ENCODE measurements at places on chromosomes 7 and 10.

DNA sequence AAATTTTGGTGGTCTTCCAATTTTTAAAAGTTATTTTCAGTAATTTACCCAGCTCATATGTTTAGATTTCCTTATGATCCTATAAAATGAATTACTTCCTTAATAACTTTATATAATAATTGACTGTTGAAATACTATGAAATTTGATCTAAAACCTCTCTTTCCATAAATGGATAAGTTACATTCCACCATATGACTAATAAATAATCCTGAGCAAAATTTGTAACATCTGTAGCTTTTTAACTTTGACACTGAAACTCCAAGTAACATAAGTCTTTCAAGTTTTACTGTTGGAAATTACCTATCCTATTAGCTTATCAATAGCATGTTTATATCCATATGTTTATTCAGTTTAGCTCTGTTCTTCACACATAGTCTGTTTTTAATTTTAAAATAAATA lies 85.3 kb downstream of the HECTD2 start:
- no peak for DNase-seq

- DNase-seq = no peak
Measured at GRCh38 chr10:89556600-89556999, 21.2 kb upstream of the SLC16A12 start.

- DNase-seq = no peak
Measured at GRCh38 chr10:62620491-62620890, 184.0 kb upstream of the ADO start.

DNA sequence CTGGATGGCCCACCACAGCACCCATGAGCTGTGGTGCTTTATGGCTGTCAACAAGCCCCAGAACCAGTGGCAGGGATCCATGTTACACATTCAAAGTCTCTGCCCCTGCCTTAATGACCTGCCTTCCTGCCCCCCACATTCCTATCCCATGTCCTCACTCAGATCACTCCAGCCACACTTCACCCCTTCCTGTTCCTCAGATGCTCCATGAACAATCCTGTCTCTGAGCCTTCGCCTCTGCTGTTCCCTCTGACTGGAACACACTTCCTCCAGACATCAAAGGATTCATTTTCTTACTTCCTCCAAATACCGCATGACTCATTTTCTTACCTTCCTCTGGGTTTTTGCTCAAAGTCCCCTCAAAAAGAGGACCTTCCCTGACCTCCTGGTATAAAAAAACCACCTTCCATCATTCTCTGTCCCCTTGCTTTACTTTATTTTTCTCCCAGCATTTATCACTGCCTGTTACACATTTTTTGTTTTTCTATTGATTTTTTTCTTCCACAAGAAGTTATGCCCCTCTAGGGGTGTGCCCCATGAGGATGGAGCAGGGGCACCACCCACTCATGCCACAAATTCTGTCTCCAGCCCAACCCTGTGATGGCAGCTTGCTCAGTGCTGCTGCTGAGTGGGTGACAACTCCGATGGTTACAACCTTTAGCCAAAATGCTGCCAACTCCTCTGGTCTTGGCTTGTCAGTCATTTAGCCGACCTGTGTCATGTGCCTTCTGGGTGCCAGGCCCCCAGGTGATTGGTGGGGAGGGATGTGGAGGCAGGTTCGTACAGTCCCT lies 18.2 kb downstream of the COL13A1 start:
- no peak for DNase-seq

DNA sequence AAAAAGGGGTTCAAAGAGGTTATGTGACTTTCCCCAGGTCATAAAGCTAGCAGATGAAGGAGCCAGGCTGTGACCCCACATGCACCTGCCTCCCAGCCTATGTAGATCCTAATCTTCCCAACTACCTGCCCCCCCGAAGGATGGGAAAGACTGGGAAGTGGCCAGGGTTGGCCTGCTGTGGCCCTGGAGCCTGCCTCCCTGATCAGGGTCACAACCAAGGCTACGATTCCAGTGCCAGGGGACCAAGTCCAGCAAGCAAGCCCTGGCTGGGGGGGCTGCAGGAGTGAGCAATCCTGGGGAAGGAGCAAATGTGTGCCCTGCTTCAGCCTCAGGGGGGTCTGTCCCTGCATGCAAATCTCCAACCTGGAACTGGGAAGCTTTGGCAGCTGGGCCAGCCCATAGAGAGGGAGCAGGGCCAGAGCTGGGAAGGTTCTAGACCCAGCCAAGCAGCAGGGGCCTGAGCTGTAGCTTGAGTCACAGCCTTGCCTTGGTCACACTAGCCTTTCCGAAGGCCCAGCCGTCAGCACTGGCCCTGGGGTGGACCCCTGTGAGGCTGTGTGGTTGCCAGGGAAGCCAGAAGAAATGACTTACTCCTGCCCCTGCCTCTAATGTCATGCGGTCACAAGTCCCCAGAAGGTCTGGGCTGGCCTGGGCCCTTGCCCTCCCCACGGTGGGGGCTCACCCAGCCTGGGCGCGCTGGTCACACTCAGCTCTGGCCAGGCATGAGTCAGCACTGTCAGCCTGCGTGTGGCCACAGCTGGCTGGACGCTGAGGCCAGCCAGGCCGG lies 96.4 kb upstream of the ZMIZ1 start:
- no peak for DNase-seq

DNA sequence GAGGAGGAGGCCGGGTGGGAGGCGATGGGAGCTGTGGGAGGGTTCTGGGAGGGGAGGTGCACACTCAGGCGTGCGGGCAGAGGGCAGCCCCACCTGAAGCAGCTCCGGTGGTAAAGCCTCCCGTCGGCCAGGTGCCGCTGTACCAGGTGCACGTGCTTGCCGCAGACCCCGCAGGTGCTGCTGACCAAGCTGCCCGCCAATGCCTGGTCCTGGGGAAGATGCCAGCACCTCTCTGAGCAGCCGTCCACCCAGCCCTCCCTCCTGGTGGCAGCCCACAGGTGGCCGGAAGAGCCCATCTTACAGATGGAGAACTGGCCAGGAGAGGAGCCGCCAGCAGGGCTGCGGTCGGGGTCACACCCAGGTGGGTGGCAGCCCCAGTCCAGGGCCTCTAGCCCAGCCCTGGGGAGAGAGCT lies 12.6 kb downstream of the MICALL2 start:
- no peak for DNase-seq

- DNase-seq = no peak
Measured at GRCh38 chr7:143015084-143015483, 11.8 kb downstream of the OR9A2 start.

GRCh38 chr7:133668296-133669060 lies 415.6 kb downstream of the EXOC4 start:
- DNase-seq = no peak

GRCh38 chr7:47932016-47932415 lies 16.2 kb downstream of the PKD1L1 start:
- no peak for DNase-seq

DNA sequence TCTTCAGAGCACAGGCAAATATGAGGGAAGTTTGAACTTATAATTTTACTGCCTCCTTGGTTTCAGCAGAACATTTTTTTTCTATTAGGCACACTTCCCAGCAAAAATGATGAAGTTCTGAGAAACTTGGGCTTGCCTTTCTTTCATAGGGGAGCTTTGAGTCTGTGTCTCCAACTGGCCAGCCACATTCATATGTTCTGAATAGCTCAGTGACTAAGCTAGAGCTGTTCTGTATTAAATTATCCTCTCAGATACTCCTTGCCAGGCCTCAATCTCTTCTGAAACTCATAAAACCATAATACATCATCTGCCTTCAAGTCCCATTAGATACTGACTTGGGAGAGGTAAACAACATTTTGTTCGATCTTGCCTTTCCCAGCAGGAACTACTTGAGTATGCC lies 476.5 kb downstream of the GPAM start:
- DNase-seq = no peak

DNA sequence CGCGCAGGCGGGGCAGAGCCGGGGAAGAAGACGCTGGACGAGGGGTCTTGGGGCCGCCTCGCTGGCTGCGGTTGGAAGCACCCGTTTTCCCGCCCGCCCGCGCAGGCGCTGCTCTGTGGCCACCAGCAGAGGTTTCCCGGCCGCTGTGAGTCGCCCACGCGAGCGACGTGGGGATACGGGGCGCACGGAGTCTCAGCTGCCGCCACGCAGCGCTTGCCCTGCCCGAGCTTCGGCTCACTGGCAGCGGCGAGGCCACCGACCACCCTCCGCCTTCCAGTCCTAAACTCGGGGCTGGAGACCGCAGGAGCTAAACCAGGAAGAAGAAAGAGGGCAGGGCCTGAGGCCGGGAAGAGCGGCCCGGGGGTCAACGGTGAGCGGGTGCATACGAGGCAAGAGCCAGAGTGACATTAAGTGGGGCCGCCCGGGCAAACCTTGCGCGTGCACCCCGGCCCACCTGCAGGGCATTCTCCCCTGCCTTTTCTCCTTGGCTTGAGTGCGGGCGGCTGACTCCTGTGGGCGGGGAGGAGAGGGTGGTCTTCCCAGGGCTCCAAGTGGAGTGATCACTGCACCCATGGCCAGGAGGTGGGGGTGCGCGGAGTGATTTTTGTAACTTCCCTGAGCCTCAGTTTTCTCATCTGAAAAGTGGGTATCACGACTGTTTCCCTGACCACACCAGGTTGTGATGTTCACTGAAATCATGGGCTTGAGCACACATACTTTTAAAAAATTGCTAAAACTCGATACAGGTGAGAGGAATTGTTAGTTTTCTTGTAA lies 7.1 kb upstream of the EMX2 start:
- no peak for DNase-seq

- no peak for DNase-seq
Measured at GRCh38 chr10:129400426-129400825, 66.6 kb upstream of the MGMT start.

GRCh38 chr10:78919181-78919966 lies 149.4 kb upstream of the ZMIZ1 start:
- DNase-seq = no peak

DNA sequence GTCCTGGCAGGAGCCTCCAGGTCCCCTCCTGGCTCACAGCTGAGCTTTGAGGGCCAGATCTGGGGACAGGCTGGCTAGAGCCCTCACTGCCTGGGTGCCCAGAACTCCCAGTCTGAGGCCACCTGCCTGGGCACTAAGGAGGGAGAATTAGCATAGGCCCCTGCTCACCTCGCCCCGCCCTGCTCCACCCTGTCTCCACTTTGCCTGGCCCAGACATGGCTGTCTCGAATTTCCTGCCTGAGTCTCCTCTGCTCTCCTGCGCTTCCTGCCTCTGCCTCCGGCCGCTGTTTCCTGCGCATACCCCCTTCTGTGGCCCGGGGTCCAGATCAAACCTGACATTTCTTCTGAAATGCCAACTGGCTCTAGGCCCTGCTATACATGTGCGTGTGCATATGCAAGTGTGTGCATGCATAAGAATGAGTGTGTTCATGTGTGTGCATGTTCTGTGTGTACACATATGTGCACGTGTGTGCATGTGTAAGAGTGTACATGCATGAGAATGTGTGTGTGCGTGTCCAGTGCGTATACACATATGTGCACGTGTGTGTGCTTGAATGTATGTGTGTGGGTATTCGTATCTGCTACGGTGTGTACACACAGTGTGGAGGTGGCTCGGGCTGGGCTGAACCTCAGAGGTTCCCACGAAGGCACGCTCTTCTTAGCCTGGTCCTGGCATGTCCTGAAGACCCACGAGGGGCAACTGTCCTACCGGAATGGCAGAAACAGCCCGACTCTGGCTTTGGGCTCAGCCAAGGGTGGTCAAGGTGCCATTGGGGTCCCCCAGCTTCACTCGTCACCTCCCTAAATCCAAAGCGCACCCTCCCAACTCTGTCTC lies 64.9 kb downstream of the MYL10 start:
- DNase-seq = no peak

GRCh38 chr10:20185116-20185515 lies 368.9 kb downstream of the PLXDC2 start:
- no peak for DNase-seq

GRCh38 chr10:21030091-21030490 lies 133.0 kb upstream of the NEBL start:
- no peak for DNase-seq

- peak; percentile 22 for DNase-seq
Measured at GRCh38 chr10:96370584-96371157, 11.9 kb upstream of the OPALIN start.

DNA sequence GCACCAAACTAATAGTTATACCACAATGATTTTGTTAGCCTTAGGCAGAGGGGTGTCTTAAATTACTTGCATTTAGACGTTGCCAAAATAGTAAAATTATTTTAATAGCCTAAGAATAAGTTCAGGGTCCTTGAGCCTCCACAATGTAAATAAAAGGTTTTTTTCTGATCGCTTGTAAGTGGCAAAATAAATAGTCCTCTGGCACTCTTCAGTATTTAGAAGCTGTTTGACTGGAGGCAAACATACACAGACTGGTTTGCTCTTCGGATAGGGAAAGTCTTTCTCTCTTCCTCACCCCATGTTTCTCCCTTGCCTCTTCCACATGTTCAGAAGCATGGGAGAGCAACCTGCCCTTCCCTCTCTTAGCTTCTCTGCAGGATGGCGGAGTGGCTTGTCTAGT lies 49.5 kb upstream of the FAM180A start:
- no peak for DNase-seq

- no peak for DNase-seq
Measured at GRCh38 chr10:43444323-43444722, 7.4 kb downstream of the ZNF487 start.

DNA sequence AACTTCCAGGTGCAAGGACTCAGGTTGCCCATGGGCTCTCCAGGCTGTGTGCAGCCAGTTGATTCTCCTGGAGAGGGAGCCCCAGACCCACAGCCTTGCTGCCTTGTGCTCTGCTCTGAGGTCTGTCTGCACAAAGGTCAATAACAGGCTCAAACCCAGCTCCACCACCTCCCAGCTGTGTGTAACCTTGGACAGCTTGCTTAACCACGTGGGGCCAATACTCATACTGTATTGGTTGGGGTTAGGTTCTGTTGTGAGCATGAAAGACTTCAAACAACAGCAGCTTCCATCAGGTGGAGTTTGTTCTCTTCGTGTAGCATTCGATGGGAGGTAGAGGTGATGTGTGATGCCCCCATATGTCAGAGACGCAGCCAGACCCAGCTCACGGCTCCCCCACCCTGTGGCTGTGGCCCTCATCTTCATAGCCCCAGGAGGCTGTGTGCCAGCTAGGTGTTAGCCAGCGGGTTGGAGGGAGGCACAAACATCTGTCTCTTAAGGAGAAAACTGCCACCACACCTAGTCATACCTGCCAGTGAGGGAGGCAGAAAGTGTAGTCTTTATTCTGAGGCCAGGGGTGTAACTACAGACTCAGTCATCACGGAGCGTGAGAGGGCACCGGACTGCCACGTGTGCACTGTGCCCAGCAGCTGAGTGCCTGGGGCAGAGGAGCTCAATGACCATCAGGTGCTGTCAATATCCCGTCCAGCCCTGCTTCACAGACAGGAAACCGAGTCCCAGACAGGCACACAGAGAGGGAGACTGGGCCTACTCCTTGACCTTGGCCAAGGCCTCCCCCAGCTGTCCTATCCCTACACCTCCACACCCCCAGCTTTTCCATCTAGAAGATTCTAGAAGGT lies 8.1 kb upstream of the POLD2 start:
- no peak for DNase-seq

DNA sequence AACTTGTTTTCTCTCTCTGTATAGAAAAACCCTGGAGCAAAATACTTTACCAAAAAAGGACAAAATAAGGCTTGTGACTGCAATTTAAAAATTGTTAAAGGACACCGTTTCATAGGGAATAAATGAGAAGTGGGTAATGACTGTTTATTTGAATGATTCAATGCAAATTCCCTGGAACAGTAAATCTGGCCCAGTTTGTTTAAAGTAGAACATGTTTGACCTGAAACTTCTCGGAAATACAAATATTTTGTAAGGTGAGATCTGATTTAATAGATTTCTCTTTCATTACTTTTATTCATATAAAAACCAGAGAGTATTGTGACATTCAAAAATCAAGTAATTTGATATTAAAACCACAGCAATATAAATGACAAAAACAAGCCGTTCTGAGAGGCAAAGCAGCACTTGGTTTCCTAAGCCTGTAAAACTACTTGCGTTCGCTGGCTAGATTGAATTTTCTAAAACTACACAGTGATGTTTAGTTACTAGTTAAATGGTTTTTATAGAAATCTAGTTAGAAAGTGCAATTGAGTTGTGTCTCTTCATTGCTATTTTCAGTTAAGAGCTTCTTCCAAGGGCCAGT lies 76.8 kb upstream of the PITRM1 start:
- DNase-seq = no peak
